ENCODE measurements at places on chromosomes 5 and 9. TPM values are rescaled to one million over a fixed set of nuclear protein-coding genes. Genes with fewer than 3 reads are reported as not detected.

IGIP gene
- 0.38 TPM for total RNA-seq

MZB1 gene
- 1.6 TPM for total RNA-seq

CDH6 gene
- total RNA-seq: 0.23 TPM

SPARC gene
- total RNA-seq: 218 TPM

SLC25A25 gene
- total RNA-seq: 27.0 TPM

SAXO1 gene
- not detected for total RNA-seq

EXOC3 gene
- 31.6 TPM for total RNA-seq

IL9 gene
- not detected for total RNA-seq

MPDZ gene
- 43.1 TPM for total RNA-seq

Measured in GM23338 (cell line).